ENCODE measurements at places on chromosomes 4 and X.

- DNase-seq, result no peak
Observed at GRCh38 chr4:89196745-89197144, 85.4 kb downstream of the TIGD2 start.

DNA sequence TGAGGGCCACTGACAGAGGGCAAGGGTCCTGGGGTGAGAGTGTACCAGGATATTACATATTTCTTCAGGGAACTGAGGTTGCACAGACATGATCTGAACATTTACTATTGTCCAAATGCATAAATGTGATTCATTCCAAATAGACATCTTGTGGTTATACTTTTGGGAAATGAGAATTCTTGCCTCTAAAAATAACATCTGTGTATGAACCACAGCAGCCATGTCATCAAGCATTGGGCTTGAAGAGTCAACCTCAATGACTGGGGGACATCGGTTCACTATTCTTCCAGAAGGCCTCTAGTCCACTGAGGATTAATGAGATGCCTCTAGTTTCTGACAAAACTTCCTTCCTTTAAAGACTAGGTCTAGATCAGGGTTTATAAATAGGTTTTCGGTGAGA is 193.1 kb upstream of the GPC4 start:
- DNase-seq, result no peak

GRCh38 chrX:103498786-103499185 is 20.5 kb downstream of the RAB40A start:
- DNase-seq, result no peak

- DNase-seq, result no peak
Observed at GRCh38 chr4:85086721-85087120, 120.2 kb upstream of the WDFY3 start.

GRCh38 chr4:138982754-138983153 is 32.8 kb upstream of the NOCT start:
- no peak for DNase-seq

DNA sequence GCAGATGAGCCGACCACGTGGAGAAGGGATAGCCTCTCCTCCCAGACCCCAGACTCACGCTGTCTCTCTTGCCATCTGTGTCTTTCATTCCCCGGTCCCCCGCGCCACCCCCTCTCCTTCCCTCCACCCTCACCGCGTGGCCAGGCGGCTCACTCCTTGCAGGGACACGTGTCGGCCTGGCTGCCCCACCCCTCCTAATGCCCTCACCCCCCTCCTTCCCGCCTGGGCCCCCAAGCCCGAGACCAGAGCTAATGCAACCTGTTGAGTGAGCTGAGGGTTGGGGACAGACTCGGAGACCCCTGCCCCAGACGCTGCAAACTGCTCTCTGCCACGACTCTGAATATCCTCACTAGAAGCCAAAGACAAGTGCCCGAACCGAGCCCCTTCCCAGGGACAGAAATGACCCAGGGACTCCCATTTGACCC is 1.8 kb downstream of the SLC38A5 start:
- DNase-seq, result peak; percentile 35

DNA sequence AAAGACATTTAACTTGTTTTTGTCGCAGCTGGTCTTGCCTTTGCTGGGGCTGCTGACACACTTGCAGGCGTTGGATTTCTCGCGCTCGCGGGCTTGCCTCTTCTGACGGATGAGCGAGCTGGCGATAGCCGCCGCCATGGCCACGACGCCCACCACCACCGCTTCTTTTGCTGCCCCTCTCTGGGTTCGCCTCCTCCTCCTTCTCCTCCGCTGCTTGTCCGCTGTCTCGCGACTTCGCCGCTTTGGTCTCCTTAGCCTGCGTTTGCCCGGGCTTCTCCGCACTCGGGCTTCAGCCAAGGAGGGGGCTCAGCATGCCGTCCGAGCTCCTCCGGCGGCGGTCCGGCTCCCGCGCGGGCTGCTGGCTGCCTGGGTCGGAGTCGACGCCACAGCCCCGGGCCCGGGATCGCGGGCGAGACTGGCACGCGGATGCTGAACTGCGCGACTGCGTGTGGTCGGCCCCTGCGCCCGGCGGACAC is 613 bp downstream of the FGF13 start:
- DNase-seq, result no peak

DNA sequence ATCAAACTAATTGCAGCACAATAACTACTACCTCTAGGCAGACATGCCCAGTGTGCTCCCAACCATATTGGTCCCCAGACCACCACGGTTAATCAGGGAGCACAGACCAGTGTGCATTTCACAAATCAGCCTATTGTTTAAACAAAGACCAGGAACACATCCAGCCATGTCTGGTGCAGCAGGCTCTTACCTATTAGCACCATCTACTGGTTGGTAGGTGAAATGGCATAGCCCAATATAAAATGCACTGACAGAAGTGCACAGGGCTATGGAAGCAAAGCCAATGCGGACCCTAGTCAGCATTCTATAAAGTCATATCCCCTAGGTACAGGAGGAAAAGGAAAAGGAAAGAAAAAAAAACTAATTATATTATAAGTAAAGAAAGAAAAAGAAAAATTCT is 15.5 kb upstream of the CYLC1 start:
- DNase-seq, result no peak

DNA sequence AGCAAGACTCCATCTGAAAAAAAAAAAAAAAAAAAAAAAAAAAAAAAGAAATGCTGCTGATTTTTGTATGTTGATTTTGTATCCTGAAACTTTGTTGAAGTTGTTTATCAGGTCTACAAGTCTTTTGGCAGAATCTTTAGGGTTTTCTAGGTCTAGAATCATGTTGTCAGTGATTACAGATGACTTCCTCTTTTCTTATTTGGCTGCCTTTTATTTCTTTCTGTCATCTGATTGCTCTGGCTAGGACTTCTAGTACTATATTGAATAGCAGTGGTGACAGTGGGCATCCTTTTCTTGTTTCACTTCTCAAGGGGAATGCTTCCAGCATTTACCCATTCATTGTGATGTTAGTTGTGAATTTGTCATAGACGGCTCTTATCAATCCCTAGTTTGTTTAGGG is 334.4 kb downstream of the SPRY1 start:
- no peak for DNase-seq

GRCh38 chrX:108071578-108071977 is 19.8 kb downstream of the PSMD10 start:
- DNase-seq, result no peak

GRCh38 chrX:127732709-127733108 is 319.5 kb downstream of the ACTRT1 start:
- DNase-seq, result no peak

- no peak for DNase-seq
Observed at GRCh38 chrX:125507119-125507518, 187.4 kb downstream of the TEX13C start.

DNA sequence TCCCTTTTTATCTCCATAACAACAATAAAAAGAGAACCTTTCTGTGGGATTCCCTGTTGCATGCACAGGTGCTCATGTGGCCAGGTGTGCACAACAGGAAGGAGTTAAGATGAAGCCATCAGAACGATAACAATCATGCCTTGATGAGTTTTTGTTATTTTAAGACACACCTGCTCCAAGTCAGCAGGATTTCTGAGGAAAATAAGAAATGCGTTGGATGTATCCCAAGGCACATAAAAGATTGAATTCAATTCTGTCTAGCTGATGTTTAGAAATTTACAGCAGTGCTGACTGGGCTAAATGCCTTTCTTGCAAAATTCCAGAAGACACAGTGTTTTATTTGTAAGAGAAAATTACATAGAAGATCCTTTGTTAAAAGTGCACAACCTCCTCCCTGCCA is 1678.2 kb downstream of the ARAP2 start:
- DNase-seq, result no peak

GRCh38 chr4:168777277-168777965 is 232.6 kb downstream of the CBR4 start:
- DNase-seq, result no peak

GRCh38 chr4:135371137-135371536 is 1169.5 kb upstream of the PABPC4L start:
- DNase-seq, result no peak

DNA sequence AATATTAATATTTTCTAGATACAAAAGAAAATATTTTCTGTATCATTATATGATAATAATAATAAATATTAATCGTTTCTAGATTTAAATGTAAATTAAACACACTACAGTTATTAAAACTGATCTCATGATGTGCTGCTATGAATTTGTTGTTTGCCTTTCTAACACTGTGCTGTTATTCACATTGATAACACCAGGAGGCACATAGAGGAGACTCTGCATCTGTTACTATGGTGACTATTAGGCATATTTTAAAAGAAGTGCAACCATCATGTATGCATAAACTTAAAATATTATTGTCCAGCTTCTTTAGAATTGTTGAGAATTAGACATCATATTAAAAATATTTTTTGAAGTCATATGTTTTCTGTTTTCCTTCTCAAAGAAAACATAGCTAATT is 11.8 kb upstream of the PDGFC start:
- DNase-seq, result no peak

DNA sequence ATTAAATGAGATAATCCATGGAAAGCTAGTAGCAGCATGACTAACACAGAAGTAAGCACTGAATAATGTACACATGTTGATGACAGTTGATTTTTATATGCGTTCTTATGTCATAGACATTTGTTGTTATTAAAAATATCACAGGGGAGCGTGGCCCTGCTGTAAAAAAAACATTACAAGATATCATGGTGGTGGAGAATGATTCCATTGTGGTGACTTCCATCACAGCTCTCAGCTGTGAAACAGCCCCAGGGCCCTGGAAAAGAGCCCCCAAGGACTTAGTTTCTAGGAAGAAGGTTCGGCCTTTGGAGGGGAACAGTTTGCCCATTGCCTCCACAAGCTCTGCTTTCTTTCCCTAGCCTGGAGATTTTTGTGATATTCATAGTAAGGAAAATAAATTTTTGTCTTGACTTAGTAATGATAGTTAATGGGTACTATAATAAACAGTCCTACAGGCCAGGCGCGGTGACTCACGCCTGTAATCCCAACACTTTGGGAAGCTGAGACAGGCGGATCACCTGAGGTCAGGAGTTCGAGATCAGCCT is 49.9 kb downstream of the FAM114A1 start:
- no peak for DNase-seq

DNA sequence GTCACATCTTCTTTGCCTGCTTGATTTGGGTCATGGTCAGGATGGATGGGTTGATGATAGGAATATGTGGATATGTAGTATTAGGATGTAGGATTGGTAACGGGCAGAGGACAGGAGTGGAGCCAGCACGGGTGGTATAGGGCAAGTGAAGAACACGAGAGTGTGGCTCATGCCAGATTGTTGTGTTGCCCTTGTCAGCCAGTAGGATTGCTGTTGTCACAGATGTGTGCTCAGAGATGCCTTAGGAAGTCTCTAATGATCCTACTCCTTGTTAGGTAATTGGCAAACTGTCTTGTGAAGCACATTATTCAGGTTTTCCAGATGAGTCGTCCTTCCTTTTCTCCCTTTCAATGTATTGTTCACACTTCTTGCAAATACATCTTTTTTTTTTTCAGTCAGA is 5.5 kb downstream of the ATP10D start:
- no peak for DNase-seq

GRCh38 chr4:145660064-145660463 is 19.9 kb upstream of the C4orf51 start:
- DNase-seq, result no peak

- no peak for DNase-seq
Observed at GRCh38 chr4:56914336-56914735, 6.6 kb downstream of the REST start.

DNA sequence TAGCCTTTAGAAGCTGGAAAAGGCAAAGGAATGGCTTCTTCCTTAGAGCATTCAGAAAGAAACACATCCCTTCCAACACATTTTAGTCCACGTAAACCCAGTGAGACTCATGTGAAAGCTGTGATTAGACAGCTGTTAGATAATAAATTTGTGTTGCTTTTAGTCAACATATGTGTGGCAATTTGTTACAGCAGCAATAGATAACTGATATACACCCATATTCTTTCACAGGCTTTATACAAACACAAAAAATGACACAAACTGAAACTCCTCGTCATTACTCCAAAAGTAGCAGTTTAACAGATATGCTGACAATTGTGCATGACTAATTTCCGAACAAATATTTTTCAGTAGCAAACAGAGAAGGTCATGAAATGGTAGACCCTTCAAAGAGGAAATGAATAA is 65.3 kb downstream of the ANTXR2 start:
- no peak for DNase-seq

- DNase-seq, result peak; percentile 7
Observed at GRCh38 chrX:149937871-149938426, 342 bp downstream of the EOLA2 start.

DNA sequence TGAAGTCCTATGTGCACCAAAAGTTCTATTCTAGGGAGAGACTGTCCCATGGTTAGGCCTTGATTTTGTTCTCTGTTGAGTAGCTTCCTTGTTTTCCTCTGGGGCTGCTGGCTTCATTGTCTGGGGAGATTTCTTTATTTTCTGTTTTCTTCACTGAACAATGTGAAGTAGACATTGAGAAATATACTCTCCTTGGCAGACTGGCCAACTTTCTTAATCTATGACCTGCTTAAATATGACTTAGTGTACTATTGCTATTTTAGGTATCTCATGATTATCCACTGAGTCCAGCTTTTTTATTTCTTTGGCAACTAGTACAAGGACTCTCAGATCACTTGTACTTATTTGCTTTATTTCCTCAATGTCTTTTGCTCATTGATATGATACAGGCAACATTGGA is 1594.6 kb downstream of the ARAP2 start:
- no peak for DNase-seq

- no peak for DNase-seq
Observed at GRCh38 chrX:154490021-154490413, 412 bp downstream of the SLC10A3 start.

- no peak for DNase-seq
Observed at GRCh38 chr4:145390571-145390970, 91.1 kb upstream of the SMAD1 start.

DNA sequence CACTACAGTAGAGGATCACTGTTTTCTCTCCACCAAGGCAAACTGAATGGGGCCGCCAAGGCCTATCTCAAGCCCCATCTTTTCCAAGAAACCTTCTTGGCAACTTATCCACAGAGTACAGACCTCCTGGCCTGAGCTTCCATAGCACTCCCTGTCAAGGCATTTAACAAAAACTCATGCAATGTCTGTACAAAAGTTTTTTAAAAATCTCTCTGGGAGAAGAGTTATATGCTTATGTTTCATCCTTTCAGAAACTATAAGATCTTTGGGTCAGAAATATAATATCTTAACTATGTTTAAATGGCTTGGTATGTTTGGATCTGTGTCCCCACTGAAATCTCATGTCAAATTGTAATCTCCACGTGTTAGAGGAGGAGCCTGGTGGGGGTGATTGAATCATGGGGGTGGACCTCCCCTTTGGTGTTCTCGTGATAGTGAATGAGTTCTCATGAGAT is 13.6 kb downstream of the ADAMTS3 start:
- no peak for DNase-seq

GRCh38 chr4:77204621-77205020 is 47.6 kb downstream of the CCNG2 start:
- DNase-seq, result no peak

DNA sequence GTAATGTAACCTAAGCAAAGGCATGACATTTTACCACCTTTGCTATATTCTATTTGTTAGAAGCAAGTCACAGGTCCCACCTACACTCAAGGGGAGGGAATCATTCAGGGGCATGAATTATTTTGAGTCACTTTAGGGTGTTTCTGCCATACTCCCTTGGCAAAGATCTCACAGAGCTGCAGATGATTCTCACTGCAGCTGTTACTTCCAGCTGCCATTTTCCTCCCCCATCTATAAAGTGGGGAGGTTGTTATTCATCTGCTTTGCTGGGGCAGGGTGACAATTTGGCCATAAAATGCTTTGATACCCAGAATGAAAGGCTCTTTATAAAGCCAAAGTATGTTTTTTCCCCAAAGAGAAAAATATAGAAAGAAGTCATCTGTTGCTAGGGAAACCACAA is 136.5 kb upstream of the SMIM31 start:
- no peak for DNase-seq
